ENCODE measurements at places on chromosomes 16 and 17.

DNA sequence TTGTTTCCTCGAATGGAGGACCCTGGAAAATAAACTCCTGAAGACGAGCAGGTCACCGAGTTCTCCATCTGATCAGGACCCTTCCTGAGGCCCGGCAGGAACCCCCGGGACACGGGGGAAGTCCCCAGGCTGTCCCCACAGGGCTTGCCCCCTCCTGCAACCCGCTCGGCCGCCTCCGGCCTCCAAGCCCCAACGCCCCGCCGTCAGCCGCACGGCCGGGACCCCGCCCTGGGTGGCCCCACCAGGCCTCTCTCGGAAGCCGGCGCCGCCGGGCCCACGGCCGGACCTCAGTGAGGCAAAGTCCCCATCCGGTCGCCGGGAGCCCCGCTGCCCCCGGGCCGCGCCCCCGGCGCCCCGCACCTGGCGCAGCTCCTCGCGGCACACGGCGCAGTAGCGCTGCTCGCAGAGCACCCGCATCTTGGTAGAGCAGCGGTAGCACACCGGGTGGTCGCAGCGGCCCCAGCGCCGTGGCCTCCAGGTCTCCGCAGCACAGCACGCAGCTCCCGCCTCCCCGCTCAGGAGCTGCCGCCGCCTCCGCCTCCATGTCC, 383 bp downstream of the ZNF598 start:
- peak overlapping the region; percentile 98 for H3K27ac ChIP-seq
- no peak for DNase-seq
- H3K27me3 ChIP-seq = no peaks in the 10 kb centered on the region
- H3K4me3 ChIP-seq = peak overlapping the region; percentile 98
- H3K4me1 ChIP-seq = peaks cover 60% of the 10 kb centered on the region

- peak overlapping the region; percentile 55 for H3K27ac ChIP-seq
- DNase-seq = no peak
Measured at GRCh38 chr17:2138318-2138717, 83.4 kb downstream of the HIC1 start.

GRCh38 chr16:67441271-67441753, 10.4 kb downstream of the HSD11B2 start:
- H3K27ac ChIP-seq = peak overlapping the region; percentile 41
- no peaks in the 10 kb centered on the region for H3K27me3 ChIP-seq
- H3K36me3 ChIP-seq = peaks cover 26% of the 10 kb centered on the region
- no peak for DNase-seq

- peaks cover 22% of the 10 kb centered on the region for H3K4me1 ChIP-seq
- no peaks in the 10 kb centered on the region for H3K36me3 ChIP-seq
- H3K27ac ChIP-seq = no peak overlapping the region
- no peak for DNase-seq
- no peak overlapping the region for H3K4me3 ChIP-seq
Measured at GRCh38 chr17:60094754-60095153, 16.0 kb upstream of the HEATR6 start.

DNA sequence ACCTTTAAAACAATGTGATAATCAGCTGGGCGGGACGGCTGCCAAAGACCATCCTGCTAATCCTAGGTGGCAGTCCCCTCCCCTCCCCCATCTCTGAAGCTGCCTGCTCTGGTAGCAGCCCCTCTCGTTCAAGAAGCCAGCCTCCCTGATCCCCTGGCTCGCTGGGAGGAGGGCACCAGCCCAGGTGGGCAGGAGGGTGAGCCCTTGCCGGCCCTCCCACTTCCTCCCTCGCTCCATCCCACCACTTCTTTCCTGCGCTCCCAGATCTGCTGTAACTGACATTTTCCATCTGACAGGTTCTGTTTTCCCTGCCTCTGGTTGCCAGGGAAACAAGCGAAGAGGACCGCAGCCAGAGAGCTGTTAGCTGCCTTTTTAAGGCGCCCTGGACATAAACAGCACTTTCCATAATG, 155.7 kb upstream of the TNRC6C start:
- no peaks in the 10 kb centered on the region for H3K27me3 ChIP-seq
- H3K27ac ChIP-seq = peak overlapping the region; percentile 44
- H3K4me3 ChIP-seq = no peak overlapping the region

Data from esophagus squamous epithelium (tissue), 5 donors.